Mammary epithelial cell (primary cell): ENCODE measurements at places on chromosomes 7 and 10.

DNA sequence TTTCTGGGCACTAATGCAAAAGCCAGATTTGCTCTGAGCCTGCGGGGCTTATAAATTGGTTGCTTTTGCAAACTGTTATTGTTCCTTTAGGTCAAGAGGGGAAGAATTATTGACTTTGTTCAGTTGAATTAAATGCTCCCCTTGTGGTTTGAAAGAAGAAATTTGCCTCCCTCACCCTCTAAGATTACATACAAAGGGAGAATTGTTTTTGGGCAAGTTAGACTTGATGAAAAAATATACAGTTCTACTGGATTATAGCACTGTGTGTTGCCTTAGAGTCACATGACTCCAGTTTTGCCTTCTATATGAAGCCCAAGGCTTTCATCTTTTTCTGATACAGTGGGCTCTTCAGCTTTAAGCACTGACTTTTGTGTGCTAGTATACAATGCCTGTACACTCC is 1265.8 kb upstream of the LRRTM3 start:
- no peak for DNase-seq

- DNase-seq, result peak; percentile 24
Measured at GRCh38 chr7:91949221-91950009, 8.8 kb downstream of the AKAP9 start.

- no peak for DNase-seq
Measured at GRCh38 chr10:42801135-42801534, 18.5 kb downstream of the BMS1 start.

GRCh38 chr7:15625466-15625865 is 61.0 kb downstream of the MEOX2 start:
- no peak for DNase-seq

DNA sequence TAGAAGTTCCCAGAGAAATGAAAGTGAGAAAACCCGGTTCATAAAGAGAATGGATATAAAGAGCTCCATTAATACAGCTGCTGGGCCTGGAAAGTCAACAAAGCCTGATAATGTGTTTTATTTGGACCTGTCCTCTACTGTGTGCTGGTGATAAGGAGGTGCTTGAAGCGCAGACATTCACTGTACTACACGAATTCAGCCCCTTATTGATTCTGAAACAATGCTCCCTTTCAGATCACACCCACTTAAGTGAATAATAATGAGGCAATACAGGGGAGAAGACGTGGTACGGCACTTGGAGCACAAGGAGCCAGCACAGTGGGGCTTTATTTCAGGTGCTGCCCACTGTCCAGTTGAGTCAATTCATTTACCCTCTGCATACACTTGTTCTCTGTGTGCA is 260.8 kb downstream of the FGFR2 start:
- no peak for DNase-seq
